ENCODE measurements at places on chromosomes 5 and 9.

- ATAC-seq, result no peak
Observed at GRCh38 chr5:141084487-141084989, 9.9 kb upstream of the PCDHB2 start.

DNA sequence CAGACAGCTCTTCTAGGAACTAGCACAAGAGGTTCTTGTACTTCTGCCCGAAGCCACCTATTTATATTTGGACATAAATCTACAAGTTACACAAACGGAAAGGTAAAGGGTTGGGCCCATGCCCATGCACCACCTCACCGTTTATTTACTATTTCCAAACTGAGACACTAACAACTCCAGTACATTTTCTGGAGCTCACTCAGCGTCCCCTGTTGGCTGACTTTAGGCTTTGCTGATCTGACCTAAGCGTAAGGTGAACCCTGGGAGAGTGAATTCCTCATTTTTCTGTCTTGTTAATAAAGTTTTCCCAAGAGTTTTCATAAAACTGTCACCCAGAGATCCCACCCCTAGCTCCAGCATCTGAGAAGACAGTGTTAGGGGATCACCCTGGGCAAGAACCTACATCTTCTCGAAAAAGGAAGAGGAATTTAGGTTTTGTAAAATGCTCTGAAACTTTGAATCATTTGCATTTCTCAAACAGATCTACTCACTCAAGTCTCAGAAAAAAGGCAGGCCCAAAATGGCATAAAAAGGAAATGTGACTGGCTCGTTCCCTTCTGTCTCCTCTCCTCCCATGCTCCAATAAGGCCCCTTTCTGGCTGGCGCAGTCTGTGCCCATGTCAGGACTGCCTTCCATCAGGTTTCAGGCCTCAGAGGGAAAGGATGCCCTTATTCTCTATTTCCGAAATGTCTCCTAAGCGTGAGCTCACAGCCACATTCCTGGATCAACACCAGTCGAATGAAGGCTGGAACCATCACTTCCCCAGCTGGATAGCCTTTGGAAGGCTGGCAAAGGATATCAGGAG, 201.3 kb downstream of the FANCC start:
- peak; percentile 65 for ATAC-seq

- no peak for ATAC-seq
Observed at GRCh38 chr9:21553441-21553840, 71.3 kb upstream of the IFNE start.

- ATAC-seq, result peak; percentile 1
Observed at GRCh38 chr9:93576258-93577077, at the start of gene PHF2. Gene PHF2 (plus strand): TSS chr9:93576584. CDS start chr9:93576774, 190 bp downstream.

GRCh38 chr5:56327809-56328208, 94.7 kb upstream of the ANKRD55 start:
- no peak for ATAC-seq

- no peak for ATAC-seq
Observed at GRCh38 chr5:20514145-20514544, 526.1 kb upstream of the CDH18 start.

DNA sequence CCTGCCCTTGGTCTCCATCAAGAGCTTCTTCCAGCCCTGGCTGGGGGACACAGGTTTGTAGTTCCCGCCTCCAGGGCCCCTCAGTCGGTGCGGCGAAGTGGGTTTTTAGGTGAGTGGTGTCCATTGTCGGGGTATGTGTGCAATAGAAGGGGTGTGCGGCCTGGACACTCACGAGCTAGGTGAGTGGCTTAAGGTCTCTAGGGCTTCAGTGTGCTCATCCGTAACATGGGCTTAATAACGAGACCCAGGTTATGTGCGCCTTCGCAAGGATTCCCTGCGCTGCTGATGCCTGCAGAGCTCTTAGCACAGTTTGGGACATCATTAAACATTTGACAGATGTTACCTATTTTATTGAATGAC, 656 bp downstream of the CEP78 start:
- peak; percentile 15 for ATAC-seq

GRCh38 chr9:17075758-17076485, 58.9 kb upstream of the CNTLN start:
- no peak for ATAC-seq

DNA sequence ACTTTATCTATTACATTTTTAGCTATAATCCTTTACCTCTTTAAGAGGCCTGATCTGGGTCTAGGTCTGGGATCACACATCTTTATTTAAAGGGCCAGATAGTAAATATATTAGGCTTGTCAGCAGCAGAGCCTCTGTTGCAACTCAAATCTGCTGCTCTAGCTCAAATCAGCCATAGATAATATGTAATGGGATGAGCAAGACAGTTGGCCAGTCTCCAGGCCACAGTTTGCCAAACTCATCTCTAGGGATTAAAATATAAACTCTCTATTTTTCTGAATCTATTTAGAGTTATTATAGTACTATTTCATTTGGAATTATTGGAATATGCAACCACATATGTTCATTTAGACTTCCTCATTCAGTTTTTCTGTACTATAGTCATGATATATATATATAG, 115.9 kb upstream of the MINAR2 start:
- ATAC-seq, result no peak

DNA sequence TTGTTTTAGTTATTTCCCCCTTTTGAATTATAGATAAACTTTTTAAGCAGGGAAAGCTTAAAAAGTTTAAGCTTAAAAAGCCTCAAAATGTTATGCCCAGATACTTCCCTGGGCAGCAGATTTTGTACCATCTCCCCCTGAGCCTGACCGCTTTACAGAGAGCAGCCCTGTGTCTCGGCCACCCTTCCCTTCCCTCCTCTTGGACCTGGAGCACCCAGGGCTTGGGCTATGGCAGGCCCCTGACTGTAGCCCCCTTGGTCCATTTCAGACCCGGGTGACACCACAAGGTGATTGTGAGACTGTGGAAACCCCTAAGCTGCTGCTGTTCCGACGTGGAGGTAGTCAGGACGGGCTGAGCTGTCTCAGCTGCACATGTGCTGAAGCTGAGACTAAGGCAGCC, 97.7 kb downstream of the RALGPS1 start:
- no peak for ATAC-seq

- ATAC-seq, result no peak
Observed at GRCh38 chr5:38807570-38808483, 38.0 kb upstream of the OSMR start.

- ATAC-seq, result no peak
Observed at GRCh38 chr5:133293960-133294359, 242.1 kb downstream of the HSPA4 start.

DNA sequence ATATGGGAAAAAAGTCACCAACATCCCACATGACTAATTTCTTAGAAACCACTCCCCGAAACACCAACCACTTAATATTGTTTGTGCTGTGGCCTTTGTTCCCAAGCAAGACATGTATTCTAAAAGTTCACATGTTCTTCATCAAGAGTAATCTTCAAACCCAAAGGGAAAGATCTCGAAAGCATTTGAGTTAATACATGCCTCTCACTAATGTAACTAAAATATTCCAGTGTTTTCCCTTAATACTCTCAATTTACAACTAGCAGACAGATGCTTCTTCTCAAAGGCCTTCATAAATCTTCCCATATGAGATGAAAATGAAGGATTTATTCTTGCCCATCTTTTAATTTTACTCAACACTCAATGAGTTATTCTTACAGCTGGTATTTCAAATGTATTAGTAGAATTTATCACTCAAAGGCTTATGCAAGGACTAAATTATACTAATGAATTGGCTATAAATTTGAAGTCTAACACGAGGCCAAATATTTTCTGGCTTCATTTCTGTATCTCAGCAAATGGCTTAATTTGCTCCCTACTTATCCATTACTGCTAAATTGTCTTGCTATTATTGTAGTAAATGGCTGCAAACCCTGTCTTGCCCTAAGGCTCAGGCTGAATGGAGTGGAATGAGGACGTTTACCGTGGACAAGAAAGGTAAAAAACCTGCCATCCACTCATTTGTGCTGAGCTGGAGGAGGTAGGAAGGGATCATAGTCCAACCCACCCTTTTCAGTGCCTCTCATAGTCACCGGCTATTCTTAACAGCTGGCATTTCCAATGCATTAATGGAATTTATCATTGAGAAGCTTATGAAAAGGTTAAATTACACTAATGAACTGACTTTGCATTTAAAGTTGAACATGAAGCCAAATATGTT, 474.4 kb downstream of the RASEF start:
- ATAC-seq, result no peak

DNA sequence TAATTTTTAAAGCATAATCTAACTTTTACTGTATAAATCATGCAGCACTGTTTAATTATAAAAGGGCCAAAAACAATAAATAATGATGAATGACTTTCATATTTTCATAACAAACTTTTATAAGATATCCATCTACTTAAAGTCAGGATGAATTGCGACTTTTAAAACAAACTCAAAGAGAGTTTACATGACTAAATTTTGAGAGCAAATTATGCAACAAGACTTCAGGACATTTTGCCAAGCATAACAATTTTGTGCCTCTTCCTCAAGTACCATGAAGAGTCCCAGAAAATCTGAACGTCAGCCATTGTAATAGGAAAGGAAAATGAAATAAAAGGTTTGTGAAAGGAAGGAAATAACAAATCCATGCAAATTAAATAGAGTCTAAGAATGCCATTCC, 24.4 kb downstream of the ERAP1 start:
- ATAC-seq, result no peak

GRCh38 chr9:135512241-135512603, 9.0 kb upstream of the LCN1 start:
- no peak for ATAC-seq

DNA sequence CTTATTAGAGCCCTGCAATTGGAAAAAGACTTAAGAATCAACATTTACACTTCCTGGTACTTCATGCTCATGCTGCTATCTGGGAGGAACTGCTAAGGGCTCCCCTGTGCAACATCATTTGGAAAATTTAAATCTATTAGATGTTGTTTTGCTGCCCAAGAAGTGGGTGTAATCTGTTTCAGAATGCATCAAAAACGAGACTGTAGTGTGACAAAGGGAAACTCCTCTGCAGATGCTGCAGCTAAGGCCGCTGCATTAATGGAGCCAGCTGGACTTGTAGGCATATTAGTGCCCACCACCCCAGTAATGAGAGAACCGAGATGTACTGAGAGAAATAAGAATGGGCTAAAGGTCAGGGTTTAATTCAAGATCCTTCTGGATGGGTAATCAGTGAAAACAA, 11.1 kb upstream of the PAIP1 start:
- no peak for ATAC-seq

GRCh38 chr5:43571237-43571636, 14.4 kb upstream of the PAIP1 start:
- ATAC-seq, result no peak

- no peak for ATAC-seq
Observed at GRCh38 chr9:31321256-31321655, 1063.2 kb upstream of the ACO1 start.

DNA sequence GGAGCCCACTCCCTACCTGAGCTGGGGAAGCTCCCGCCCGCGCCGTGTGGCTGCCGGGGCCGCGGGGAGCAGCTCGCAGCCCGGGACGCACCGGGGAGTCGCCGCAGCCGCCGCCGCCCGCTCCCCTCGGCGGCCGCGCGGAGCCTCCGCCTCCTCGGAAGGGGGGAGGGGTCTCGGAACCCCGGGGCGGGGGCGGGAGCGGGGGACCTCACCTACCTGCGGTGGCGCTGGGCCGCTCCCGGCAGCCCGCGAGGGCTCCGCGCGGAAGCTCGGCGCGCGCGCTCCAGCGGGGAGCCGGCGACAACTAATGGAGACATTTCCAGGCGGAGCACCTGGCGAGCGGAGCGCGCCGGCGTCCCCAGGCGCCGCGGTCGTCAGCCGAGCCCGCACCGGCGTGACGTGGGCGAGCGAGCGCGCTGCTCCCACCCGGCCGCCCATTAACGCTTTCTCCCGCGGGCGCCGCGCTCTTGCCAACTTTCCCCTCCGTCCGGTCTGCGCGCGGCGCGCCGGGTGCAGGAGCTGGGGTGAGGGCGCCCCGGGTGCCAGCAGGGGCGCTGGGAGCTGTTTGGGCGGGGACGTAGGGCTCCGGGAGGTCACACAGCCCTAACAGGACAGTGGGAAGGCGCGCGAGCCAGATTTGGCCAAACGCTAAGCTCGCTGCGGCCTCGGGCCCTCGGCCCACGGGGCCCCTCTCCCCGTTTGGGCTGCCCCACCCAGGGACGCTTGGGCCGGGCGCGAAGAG, 4.3 kb upstream of the IRX4 start:
- ATAC-seq, result peak; percentile 1

DNA sequence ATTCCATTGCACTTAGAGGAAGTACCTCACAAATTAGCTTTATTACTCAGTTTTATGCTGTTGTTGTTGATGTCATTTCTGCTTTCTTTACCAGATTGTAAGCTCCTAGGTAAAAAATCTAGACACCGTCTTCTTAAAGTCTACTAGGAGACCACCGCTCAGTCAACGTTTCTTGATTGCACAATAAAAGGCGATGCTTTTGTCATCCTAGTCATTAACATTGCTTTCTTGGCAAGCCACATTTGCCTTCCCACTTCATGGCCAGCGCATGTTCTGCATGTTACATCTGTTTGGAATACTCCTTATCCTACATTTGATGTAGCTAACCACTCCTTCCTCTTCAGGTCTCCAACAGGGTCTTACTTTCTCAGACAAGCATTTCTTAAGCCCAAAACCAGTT, 464.0 kb upstream of the TUSC1 start:
- ATAC-seq, result no peak

DNA sequence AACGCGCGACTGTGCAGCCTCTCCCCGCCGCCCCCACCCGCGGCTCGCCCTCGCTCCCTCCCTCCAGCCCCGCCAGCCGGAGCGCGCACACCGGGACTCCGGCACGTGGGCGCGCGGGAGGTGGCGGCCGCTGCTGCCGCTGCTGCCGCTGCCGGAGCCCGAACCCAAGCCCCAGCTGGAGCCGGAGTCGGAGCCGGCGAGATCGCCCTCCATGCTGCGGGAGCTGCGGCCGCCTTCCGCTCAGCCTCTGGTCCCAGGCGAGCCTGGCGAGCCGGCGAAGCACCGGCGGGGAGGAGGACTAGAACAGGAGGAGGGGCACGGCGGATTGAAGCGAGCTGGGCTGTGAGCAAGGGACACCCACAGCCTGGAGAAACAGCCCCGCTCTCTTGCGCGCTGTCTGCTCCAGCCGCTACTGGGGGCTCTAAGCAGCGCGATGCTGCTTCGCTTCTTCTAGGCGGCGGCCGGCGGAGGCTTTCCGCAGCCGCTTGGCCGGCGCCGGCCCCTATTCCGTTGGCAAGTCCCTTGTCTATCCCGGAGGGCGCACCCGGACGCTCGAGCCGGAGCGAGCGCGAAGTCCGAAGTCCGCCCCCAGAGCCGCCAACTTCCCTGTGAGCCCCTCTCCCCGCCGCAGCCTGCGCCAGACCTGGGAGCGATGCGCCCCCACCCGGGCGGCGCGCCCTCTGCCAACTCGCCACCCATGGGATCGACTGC, 598.7 kb upstream of the SGCD start:
- peak; percentile 73 for ATAC-seq

DNA sequence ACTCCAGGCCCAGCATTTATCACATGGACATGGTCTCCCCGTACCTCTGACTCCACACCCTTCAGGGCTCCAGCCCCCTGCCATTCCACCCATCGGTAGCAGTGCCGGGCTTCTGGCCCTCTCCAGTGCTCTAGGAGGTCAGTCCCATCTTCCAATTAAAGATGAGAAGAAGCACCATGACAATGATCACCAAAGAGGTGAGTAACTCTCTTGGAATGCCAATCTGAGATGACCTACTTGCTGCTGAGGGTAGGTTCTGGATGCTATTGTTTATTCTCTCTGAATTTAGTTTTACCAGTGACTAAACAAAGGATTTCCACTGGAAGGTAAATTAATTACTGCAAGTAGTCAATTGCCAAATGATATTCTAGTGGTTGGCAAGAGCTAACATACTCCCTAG, 80.8 kb downstream of the TLE4 start:
- ATAC-seq, result no peak

GRCh38 chr5:6875376-6875775, 162.1 kb downstream of the TENT4A start:
- peak; percentile 96 for ATAC-seq

Measured in esophagus mucosa (tissue), 1 donor.